Midbrain (tissue), 1 donor: ENCODE measurements at places on chromosomes 6 and 20.
A peak's percentile ranks its signal among the peaks of the same experiment; 100 is the strongest.

DNA sequence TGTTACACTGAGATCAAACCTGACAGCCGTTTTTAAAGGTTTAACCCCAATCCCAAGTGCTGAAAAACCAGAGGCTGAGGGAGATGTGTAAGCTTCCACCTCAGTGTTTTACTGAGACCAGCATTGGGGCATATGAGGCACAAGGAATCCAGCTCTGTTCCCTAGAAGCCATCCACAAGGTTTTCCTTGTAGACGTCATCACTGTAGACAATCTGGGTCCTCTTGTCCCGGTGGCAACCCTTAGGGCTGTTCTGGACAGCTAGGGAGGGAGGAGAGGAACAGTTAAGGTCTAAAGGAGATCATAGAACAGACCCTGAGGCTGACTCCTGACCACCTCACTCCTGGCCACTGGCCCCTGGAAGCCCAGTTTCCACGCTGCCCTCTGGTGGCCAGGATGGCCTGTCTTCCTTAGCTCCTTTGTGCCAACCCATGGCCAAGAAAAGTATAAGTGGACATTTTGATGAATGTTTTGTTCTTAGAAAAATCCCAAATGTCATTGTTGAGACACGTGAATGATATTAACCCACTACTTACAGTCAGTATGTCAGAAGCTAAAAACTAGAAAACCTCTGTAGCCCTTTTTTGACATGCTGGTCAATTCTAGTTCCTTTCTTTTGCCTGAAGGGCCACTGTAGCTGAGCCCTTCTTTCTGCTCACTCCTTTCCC lies 6.4 kb downstream of the CFB start:
- DNase-seq: peak; percentile 29

DNA sequence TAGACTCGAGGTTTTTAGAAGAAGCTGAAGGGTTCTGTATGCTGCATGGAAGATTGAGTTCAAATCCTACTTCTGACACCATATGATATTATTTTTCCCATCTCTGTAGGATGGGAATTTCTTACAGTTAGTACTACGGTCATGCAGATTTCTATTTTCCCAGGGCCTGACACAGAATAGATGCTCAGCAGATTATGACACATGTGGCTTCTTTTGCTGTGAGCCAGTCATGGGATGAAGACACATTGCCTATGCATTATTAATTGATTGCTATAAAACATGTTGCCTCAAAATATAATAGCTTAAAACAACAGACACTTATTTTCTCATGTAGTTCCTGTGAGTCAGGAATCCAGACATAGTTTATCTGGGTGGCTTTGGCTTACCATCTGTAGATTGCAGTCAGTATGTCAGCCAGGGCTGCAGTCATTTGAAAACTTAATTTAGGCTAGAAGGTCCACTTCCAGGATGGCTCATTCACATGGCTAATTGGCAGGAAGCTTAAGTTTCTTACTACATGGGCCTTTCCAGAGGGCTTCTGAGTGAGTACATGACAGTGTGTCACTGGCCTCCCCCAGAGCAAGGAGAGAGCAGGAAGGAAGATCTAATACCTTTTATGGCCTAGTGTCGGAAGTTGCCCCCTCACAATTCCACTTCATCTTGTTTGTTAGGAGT lies 29.5 kb downstream of the TOP1 start:
- DNase-seq: no peak

- no peak for DNase-seq
Measured at GRCh38 chr6:11921017-11921438, 91.1 kb upstream of the HIVEP1 start.

GRCh38 chr20:52494244-52494643 lies 302.7 kb upstream of the ZFP64 start:
- no peak for DNase-seq

- no peak for DNase-seq
Measured at GRCh38 chr6:93799226-93799625, 379.9 kb upstream of the EPHA7 start.

GRCh38 chr6:6557886-6558285 lies 30.6 kb upstream of the LY86 start:
- DNase-seq: no peak

DNA sequence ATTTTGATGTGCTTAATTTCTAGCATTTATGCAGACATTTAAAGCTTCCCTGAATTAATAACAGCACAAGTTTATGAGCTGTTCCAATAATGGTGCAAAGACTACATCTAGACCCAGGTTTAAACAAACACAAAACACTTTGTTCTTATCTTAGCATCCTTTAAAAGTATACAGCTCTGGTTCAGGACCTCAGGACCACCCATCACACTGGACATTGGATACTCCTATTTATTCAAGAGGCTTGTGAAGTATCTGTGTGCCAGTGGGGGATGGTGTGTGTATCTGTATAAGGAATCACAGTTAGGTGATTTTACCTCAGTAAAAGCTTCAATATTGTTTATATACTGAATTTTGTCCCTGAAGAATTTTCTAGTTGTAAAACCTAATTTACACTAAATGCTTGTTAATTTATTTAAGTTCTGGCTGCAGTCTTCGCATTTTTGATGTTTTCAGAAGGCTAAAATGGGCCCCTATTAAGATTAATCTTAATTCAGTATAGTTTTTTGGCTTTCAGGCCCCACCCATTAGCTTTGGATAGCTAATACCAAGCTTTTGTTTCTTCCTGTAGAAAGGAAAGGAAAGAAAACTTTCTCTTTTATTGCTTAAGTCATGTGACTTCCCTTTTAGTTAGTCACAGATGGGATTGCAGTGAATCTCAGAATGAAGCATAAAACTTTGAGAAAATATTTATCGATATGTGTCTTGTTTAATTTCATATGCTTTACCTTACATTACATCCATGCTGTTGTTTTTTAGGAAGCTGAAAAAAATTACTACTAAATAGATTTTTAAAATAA lies 13.1 kb downstream of the LIN28B start:
- no peak for DNase-seq

- DNase-seq: peak; percentile 44
Measured at GRCh38 chr6:6659600-6660327, 71.2 kb downstream of the LY86 start.
